ENCODE measurements at places on chromosomes 2 and 18. TPM values are rescaled to one million over a fixed set of nuclear protein-coding genes. Genes with fewer than 3 reads are reported as not detected.
A peak's percentile ranks its signal among the peaks of the same experiment; 100 is the strongest.

The OLA1 gene
- 118 TPM for total RNA-seq

The NCKAP5 gene
- 3.9 TPM for total RNA-seq

The LBX2 gene
- total RNA-seq, result 0.18 TPM

The MROH2A gene
- not detected for total RNA-seq

The SNTG2 gene
- total RNA-seq, result 0.56 TPM

The RND3 gene
- total RNA-seq, result 331 TPM

The CCDC85A gene
- total RNA-seq, result 2.8 TPM

The DPP10 gene
- total RNA-seq, result not detected

The C2orf92 gene
- total RNA-seq, result 2.2 TPM

The FIGN gene
- 0.90 TPM for total RNA-seq

The RGPD8 gene
- 4.1 TPM for total RNA-seq

The FEV gene
- not detected for total RNA-seq

The SATB2 gene
- total RNA-seq, result 8.4 TPM

GRCh38 chr2:181790716-181791649 is 100.5 kb upstream of the ITPRID2 start:
- DNase-seq, result peak; percentile 99

DNA sequence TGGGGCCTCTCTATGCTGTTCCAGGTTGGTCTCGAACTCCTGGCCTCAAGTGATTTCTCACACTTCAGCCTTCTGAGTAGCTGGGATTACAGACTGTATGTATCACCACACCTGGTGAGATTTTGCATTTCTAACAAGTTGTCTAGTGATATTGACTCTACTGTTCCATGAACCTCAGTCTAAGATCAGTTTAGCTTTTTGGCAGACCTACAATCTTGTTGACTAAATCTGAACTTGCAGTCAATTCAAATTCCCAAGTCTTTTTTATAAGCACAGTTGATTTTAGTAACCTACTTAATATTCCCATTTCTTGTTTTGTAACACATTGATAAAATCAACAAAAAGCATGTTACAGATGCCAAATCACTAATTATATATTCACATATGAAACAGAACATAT is 266.1 kb upstream of the CYP26B1 start:
- no peak for DNase-seq

DNA sequence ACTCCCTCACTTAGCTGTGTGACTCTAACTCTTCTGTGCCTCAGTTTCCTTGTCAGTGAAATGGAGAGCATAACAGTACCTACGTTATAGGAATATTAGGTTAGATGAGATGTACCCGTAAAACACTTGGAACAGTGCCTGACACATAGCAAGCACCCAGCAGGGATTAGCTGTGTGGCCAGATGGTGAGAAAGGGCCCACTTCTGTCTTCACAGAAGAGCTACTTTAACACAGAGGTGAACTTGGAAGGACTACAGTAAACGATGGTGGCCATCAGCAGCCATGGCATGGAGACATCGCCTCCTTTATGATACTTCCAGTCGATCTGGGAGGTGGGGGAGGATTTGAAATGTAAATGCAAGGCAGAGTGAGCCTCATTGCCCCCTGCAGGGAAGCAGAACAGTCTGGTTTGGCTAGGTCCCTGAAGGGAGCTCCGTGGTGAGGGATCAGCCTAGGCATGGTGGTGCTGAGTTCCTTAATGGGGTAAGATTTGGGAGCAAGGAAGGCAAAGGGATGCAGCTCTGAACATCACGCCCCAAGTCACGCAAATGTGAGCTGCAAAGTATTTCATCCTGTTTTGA is 101.7 kb upstream of the ALPP start:
- no peak for DNase-seq

DNA sequence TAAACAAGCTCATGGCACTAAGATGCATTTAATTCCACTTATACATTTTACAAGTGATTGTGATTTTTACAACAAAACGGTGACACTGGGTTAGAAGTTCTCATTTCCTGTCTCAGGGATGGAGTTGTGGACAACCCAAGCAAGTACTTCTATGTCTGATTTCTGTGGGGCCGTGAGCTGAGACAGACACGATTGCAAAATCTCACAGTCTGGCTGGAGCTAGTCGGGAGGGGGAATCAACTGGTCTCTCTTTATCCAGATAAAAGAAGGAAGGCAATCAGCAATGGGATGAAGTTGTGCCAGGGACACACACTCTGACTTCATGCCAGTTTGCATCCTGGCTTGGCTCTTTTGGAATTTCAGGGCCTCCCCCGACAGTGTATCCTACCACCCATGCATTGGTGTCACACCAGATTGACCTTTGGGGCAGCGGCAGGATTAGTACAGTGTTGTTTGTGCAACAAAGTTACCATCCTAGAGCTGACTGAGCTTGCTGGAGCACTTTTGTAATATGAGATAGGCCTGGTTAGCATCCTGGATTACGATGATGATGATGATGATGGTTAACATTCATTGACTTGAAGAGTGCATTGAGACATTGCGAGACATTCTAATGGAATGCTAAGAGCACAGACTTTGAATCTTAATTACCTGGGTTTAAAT is 98.8 kb downstream of the CTAGE1 start:
- peak; percentile 60 for DNase-seq

DNA sequence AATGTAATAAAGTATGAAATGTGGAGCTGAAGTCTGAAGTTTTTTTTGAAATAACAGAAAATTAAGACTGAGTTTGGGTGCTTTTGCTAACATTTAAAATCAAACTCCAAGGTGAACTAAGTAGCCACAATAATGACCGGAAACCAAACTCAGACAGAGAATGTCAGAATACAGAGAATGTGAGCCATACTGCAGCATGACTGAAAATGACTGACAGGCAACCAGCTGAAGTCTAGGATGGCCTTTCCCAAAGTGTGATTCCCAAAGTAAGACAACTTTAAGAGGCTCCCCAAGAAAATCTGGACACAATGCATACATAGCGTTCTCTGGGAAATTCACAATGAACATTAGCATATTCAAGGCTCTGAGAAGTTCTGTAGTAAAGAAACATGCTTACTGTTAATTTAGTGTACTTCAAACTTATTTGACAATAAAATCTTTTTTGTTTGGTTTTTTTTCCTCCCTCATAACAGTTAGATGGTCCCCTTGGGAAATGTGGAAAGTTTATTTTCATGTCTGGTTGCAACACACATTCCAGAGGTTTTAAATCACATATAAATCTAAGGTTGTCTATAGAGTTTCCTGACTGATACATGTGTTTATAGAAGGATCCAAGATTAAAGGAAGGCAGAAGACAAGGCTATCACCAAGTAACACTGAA is 28.6 kb downstream of the PLA2R1 start:
- DNase-seq, result peak; percentile 20

GRCh38 chr2:148303161-148303560 is 282.3 kb downstream of the MBD5 start:
- no peak for DNase-seq

DNA sequence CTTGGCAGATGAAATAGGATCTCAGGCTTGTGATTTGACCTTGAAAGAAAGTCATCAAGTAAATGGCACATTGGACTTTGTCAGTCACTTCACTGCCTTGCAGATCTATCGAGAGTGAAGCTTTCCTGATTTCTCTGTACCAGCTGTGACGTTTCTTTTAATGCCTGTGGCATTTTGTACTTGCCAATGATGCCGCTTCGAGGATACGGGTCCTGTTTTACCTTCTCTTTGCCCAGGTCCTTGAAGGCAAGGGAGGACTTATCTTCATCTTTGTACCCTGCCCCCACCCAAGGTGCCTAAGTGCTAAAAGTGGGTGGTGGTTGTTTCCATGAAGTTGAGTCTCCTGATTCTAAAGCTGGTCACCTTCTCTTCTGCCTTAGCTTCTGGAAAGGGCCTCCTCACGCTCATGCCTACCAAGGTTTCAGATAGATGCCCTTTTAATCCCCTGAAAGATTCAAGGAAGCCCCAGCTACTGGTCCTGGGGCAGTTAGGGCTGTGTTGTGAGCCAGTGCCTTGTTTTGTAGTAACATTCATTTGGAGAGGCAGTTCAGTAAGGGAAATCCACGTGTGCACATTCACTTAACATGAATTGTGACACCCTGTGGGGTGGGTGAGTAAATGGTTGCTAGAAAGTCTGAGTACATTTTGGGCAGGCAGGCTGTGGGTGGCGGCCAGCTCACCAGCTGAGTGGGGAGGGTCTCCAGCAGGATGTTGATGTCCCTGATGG is 6.1 kb downstream of the LBH start:
- DNase-seq, result no peak

- no peak for DNase-seq
Measured at GRCh38 chr18:9130195-9130594, 6.4 kb upstream of the ANKRD12 start.

DNA sequence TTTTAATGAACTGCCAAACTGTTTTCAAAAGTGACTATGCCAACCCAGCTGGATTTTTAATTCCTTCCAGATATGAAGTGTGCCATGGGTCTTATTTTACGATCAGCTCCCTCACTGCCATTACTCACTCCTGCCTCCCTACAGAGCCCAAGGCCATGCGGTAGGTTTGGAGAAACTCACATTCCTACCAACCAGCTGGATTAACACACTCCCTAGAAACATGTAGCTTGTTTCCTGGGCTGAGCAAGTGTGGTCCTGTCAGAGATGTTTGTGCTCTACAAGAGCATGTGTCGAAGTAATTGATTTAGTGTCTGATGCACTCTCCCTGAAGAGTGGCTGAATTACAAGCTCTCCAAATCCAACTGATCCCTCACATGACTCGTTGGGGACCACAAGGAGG is 82.5 kb downstream of the SPP2 start:
- DNase-seq, result no peak

DNA sequence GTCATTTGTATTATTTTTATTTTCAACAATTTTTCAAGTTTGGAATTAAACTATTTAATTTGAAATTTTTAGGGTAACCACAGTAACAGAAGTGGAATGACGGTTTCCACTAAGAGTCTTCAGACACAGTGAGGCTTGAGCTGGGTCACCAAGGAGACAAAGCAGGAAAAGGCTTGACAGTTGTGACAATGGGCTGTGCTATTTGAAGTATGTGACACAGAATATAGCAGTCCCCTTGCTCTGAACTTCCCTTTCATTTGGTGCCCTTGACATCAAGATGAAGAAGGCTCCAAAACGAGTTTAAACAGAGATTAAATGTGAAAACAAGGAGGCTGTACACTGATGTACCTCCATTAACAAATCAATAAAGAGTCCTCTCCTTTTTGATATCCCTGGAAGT is 265.4 kb upstream of the DLGAP1 start:
- DNase-seq, result no peak

- DNase-seq, result no peak
Measured at GRCh38 chr2:206266130-206267125, 8.0 kb upstream of the ZDBF2 start.

DNA sequence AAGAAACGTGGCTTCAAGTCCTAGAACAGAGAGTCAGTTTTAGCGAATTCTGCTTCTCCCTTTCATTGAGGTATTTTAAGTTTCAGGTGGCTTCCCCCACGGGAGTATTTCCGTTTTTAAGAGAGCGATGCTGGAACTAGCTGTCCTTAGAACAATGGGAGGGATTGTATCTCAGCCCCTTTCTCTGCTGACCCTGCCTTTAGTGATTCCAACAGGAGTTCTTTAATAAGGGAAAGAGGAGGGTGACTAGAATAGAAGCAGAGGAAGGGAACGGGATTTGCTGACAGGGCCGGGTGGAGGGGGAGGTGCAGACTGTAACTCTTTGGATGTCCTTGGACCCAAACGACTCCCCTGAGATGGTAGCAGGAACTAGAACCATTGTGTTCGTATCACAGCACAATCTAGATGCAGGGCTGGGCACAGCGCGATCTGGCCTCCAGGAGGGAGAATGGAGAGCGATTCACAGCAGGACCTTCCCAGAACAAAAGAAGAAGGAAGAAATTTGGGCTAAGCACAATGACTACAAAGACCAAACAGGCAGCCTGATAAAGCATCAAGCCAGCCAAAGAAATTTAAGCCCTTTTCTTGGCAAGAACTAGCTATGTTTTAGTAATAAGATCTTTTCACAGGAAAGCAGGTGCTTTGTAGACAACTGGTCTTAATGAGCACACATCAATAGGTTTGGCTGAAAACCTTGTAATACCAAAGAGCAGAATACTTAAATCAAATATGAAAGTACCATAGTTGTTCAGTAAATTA is 15.8 kb upstream of the RTTN start:
- no peak for DNase-seq

GRCh38 chr18:10949655-10950054 is 199.7 kb downstream of the PIEZO2 start:
- peak; percentile 2 for DNase-seq

DNA sequence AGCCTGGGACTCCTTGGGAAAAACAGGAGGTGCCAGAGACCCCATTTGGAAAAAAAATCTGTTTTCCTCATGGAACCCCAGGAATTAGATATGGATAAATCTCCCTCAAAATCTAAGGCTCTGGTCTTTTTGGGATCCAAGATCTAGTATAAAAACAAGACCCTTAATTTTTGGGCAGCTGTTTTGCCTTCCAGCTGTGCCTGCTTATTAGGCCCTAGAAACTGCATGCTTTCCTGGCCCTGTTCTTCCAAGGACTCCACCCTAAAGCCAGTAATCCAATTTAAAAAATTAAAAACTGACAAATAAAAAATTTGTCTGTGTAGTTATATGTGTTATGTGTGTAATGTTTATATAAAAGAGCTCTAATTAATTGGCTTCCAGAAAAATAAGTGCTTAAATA is 274.6 kb downstream of the STK39 start:
- no peak for DNase-seq

- no peak for DNase-seq
Measured at GRCh38 chr2:207819839-207820784, 50.4 kb upstream of the FZD5 start.

GRCh38 chr18:21309248-21309647 is 67.2 kb downstream of the GREB1L start:
- no peak for DNase-seq

- DNase-seq, result no peak
Measured at GRCh38 chr2:177141866-177142265, 70.7 kb upstream of the HNRNPA3 start.

GRCh38 chr2:119650846-119651370 is 28.1 kb upstream of the TMEM177 start:
- DNase-seq, result no peak

- DNase-seq, result peak; percentile 49
Measured at GRCh38 chr2:241950413-241951315, 81.1 kb downstream of the RTP5 start.

- no peak for DNase-seq
Measured at GRCh38 chr2:29596584-29596983, 324.8 kb downstream of the ALK start.

GRCh38 chr2:235170536-235171521 is 219.0 kb downstream of the SH3BP4 start:
- peak; percentile 60 for DNase-seq

All from IMR-90 (cell line).